ENCODE measurements at places on chromosomes 7 and 10.

- DNase-seq = no peak
These were observed 207.4 kb downstream of the TCF7L2 start for GRCh38 chr10:113157441-113157840.

DNA sequence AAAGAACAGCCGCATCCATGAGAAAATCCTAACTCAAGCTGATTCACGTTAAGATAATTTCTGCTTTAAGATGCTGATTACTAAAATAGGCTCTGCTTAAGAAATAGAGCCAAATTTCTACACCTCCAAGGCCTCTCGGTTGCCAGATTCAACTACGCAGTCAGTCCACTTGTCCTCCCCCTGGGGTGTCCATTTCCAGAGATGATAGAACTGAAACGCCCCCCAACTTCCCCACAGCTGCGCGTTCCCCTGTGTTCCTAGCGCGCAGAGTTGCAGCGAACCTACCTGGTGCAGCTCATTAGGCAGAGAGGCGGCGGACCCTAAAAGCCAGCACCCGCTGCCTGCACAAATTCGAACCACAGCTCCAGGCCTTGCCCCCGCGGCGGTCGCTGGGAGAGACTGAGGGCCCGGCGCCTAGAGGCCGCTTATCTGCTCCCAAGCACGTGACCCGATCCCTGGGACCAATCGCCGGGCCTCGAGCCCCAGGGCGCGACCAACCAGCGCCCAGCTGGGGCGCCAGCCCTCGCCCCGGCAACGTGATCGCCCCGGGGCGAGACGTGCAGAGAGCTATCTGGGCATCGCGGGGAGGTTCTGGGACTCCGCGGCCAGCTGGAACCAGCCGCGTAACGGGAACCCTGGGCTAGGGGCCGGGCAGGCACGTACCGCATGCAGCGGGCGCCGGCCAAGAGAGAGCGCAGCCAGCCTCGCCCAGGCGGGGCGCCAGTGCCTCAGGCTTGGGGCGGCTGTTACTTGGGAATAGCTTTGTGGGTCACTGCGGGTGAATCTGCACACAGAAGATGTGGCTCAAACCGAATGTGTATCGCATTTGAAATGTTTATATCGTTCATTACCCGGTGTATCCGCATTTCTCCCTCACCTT, at the start of gene PPP1R3C:
Gene PPP1R3C (minus strand): TSS at position 401 of the 880 bp plus-strand sequence. CDS start 102 bp downstream, at position 299.
- DNase-seq = no peak

DNA sequence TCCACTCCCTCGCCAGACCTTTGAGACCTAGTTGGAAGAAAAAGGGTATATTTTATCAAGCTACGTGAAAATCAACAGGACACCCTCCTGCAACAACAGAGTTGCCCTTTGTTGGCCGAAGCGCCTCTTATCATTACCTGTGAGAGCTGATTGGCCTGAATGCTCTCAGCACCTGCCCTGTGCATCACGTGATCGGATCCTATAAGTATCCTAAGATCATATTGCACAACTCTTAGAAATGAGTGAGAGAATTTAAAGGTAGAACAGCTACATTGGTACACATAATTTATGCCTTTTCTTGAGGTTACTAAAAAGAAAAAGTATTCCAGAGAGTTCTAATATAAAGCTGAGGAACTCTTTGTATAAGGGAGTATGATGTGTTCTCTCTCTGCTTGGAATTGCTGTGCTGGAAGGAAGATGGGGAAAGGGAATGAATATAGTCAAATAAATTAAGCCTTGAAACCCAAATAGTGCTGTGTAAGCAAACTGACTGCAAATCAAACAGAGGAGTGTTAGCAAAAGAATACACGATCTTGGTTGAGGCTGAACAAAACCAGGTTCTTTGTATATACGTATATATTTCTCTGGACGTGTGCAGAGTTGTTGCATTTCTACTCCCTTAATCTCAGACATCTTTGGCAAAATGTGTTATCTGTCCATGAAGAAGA, 69.3 kb downstream of the LRRC4 start:
- no peak for DNase-seq

DNA sequence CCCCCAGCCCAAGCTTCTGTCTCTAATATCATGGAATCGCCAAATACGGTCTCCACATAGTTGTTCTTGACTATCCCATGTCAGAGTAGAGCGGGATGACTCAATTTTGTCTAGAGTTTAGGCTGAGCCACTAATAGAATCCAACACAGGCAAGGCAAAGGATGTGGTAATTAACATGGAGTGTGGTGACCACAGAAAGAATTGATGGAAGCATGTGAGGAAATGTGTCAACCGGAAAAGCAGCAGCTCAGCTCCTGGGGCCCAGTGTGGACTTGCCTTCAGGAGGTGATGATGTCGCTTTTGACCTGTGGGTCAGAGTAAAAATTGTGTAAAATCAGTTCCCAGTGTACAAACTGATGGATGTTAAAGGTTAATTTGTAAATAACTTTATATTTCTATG, 139.3 kb upstream of the KLF6 start:
- no peak for DNase-seq

- no peak for DNase-seq
These were observed 625.1 kb downstream of the MAGI2 start for GRCh38 chr7:78828317-78828716.

DNA sequence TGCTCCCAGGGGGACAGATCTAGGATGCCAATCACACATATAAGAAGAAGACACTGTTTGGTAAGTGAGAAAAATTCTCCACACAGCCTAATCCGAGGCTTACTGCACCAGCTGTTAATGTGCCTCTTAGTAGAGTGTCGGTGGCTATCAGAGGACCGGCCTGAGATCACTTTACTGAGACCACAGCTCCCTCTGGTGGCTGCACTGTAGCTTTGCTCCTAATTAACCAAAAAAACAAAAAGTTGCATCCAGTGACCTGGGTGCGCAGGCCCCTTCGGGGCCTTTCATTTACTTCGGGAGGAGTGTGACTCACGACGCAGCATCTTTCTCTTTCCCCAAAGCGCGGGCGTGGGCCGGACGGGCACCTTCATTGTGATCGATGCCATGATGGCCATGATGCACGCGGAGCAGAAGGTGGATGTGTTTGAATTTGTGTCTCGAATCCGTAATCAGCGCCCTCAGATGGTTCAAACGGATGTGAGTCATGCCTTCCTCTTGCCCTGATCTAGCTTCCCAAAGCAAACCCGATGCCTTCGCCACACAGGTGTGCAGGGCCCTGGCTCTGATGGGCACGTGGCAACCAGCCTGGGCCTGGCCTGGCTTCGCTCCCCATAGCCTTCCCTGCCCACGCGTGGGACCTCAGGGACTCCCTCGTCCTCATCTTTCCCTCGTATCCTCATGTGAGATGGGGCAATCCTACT, 56.7 kb downstream of the MKI67 start:
- DNase-seq = peak; percentile 70

GRCh38 chr10:59672150-59672875, 37.3 kb downstream of the SLC16A9 start:
- DNase-seq = no peak

DNA sequence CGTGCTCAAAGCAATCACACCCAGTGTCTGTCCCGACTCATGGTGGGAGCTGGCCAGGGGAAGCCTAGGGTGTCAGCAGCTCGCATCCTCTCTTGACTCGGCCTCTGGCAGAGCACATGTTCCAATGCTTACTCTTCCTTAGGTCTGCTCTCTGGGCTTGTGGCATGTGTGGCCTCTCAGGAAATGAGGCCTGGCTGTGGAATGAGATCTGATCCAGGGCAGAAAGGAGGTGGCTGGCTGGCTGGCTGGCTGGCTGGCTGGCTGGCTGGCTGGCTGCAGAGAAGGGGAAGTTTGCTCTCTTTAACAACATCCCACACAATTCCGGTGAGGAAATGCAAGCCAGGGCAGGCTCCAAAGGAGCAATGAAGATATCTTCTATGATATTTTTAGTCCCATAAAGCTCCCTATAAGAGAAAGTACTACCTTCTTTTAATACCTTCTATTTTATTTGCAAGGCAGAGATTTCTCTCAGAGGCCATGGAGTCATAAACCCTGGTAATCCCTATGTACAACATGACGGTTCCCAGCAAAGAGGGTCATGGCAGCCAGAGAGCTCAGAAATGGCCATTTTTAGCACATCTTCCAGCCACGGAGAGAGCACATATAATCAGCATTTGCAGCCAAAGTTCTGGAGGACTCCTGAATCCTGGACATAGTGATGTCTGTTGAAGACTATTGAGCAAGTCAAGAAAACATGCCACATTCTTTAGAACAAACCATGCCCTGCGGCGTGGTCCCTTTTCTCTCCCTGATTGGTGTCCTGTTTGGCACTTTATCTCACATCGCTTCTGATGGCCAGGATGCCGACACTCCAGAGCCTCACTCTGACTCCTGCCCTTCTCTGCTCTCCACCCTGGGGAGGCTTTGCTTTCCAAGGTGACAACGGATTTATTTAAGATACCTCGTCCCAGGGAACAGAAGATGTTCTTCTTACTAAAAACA, 153.7 kb downstream of the FANK1 start:
- DNase-seq = no peak

- DNase-seq = no peak
These were observed 132.6 kb downstream of the GNAT3 start for GRCh38 chr7:80379034-80379982.

Measured in stimulated activated CD8-positive, alpha-beta memory T cell treated with anti-CD3 and anti-CD28 coated beads, Interleukin-4, amount 100 ng/mL, for 1 hour (primary cell).